Activated T-helper 17 cell treated with anti-CD3 and anti-CD28 coated beads, Interleukin-2, amount 50 U/mL, for 72 hours (primary cell): ENCODE measurements at places on chromosomes 6 and 20.

GRCh38 chr6:85468326-85468725, 18.4 kb downstream of the NT5E start:
- no peak for ATAC-seq

- no peak for ATAC-seq
Observed at GRCh38 chr6:132132924-132133639, 181.9 kb upstream of the CCN2 start.

DNA sequence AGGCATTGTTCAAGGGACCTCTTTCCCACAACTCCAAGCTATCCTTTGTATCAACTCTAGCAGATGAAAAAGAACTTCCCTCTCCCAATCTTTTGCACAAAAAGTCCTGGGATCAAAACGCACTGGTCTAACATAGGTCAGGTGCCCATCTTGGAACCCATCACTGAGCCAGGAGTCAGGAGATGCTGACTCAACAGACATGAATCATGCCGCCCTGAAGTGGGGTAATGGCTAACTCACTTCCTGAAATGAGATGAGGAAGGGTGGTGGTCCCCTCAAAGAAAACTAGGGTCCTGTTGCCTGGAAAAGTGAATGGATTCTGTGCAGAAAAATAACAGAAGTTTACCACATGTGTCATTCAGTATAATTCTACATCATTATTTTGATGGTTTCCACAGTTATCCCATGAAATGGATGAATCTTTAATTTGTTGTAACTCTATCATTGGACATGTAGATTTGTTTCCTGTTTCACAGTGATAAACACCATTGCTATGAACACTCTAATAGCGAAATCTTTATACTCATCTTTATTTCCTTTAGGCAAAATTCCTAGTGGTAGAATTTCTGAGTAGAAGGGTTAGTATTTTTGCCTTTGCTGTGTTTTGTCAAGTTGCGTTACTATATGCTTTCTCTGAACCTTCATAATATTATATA, 151.3 kb downstream of the SLC16A10 start:
- ATAC-seq, result no peak

DNA sequence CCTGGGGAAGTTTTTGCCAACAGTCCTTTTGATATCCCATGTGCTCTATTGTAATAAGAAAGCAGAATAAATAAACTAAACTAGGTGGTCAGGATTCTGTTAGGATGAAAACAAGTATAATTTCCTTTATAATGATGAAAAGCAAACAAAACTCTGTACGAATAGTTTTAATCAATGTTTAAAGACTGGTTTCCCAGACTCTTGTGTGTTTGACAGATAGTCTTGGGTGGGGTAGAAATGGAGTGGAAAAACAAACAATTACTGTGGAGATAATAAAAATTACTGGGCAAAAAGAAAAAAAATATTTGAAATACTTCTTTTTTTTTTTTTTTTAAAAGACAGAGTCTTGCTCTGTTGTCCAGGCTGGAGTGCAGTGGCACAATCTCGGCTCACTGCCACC, 152.1 kb upstream of the FLRT3 start:
- no peak for ATAC-seq

DNA sequence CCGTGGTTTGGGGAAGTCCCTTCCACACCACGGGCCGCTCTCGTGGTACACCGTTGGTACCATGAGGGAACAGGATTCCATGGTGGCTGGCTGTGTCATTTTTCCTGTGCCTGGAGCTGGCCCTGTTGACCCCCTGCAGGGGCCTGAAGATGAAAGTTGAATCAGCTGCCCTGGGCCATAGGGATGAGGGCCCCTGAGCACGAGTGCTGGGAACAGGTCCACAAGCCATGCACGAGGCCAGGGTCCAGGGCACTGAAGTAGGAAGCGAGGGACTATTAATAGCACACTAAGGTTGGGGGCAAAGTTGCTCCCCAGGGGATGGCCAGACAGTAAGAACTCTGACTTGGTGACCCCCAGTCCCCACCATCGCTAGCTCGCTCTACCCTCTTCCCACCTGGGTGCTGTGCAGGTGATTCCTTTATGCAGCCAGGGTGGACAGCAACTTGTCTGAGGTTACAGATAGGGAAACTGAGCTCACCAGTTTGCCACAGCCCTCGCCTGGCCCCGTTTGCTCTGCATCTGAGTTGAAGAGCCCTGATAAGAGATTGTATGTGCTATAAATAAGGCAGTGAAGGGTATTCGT, 46.6 kb downstream of the SLC13A3 start:
- ATAC-seq, result no peak
